T-cell (primary cell): ENCODE measurements at places on chromosomes 6 and 20. TPM values are rescaled to one million over a fixed set of nuclear protein-coding genes. Genes with fewer than 3 reads are reported as not detected.

GRCh38 chr20:13342469-13343242 lies 121.6 kb downstream of the ISM1 start:
- no peak for DNase-seq

DNA sequence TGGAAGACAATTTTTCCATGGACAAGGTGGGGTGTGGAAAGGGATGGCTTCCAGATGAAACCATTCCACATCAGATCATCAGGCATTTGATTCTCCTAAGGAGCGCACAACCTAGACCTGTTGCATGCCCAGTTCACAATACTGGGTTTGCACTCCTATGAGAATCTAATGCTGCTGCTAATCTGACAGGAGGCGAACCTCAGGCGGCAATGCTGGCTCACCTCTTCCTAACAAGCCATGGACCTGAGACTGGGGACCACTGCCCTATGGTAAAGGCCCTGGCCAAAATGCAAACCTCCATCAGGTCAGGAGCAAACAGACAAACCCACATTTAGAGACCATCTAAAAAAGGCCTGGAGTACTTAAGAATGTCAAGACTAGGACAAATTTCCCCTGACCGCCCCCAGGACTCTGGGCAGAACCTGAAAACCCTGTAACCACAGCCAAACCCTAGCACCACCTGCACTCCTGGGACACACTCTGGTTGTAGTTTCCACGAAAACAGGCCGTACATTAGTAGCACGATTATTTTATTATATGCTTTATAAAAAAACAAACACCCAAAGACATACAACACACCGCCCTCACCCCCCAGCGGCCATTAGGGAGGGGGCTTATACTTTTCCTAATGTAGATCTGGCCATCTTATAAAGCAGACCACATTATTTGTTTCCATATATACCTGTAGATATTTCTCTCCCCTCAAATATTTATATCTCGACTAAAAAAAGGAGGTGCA lies 27.3 kb downstream of the SNX5 start:
- DNase-seq, result no peak

DNA sequence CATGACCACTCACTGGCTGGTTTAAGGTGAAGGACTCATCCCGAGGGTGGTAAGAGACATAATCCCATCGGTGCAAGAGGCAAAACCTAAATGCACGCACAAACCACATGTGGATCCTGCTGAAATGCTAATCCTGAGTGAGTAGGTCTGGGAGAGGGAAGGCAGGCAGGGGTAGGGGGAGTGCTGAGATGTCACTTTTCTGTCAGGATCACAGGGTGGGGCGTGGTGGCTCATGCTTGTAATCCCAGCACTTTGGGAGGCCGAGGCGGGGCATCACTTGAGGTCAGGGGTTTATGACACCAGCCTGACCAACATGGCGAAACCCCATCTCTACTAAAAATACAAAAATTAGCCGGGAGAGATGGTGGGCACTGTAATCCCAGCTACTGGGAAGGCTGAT lies 97.7 kb upstream of the SRSF6 start:
- DNase-seq, result no peak

GRCh38 chr6:63352069-63352543 lies 32.3 kb upstream of the LGSN start:
- DNase-seq, result no peak

- DNase-seq, result no peak
Measured at GRCh38 chr6:25022140-25022553, 86.4 kb upstream of the RIPOR2 start.

DNA sequence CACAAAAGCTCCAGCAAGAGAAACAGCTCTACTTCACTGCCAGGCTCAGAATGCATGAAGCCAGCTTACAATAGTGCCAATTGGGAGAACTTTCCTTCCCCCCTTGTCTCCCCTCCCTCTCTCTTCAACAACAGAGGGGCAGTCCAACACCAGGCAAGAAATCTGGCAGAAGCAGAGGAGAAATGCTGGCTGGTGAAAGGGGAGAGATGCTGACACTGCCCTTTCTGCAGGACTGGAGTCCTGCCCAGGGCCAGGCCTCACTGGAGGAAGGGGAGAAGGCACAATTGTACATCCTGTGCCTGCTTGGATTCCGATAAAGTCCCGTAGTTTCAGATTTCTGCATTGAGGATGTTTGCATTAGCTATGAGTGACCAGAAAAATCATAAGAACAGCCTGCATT lies 148.6 kb downstream of the LRRC1 start:
- DNase-seq, result no peak

- no peak for DNase-seq
Measured at GRCh38 chr6:124960757-124961463, 1.3 kb upstream of the RNF217 start.

MAN1A1 gene
- total RNA-seq, result 13.5 TPM

- no peak for DNase-seq
Measured at GRCh38 chr6:29974901-29975560, 32.7 kb downstream of the HLA-A start.

DNA sequence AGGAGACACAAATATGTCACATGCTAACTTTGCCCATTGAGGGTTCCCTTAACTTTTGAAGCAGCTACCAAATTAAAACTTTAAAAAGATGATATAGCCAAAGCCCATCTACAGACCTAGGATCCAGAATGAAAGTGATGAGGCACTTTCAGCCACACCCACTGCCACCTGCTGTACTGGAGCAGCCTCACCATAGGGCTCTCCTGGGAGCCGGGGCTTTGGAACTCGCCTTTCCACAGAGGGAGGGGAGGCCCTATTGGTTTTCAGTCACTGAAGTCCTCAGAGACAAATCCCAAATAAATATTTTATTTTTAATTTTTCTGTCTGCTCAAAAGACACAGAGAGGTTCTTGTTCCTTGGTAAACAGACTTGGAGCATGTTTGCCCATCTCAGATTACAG lies 238.1 kb upstream of the TAB2 start:
- DNase-seq, result no peak

DNA sequence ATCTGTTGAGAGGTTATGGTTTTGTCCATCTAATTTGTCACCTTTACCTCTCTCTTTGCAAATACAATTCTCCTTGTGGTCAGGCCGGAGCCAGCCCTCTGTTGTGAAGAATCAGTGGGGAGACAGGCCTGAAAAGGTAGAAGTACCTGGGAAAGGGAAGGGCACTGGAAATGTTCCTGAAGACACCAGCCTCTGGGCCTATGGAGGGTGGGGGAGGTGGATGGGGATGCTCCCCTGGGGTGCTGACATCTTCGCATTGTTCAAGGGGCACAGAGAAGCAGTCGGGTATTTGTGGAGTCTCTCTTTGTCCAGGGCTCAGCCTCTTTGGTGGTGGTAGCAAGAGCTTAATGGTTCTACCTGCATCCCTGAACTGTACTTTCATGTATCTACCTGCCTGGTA lies 24.4 kb upstream of the AFDN start:
- no peak for DNase-seq

GRCh38 chr6:138844192-138844591 lies 48.3 kb downstream of the ECT2L start:
- DNase-seq, result no peak

PDE10A gene
- total RNA-seq, result 0.12 TPM

LPA gene
- 0.09 TPM for total RNA-seq

TFAP2A gene
- total RNA-seq, result 0.28 TPM

- no peak for DNase-seq
Measured at GRCh38 chr20:37867289-37868195, 35.4 kb upstream of the VSTM2L start.

DNA sequence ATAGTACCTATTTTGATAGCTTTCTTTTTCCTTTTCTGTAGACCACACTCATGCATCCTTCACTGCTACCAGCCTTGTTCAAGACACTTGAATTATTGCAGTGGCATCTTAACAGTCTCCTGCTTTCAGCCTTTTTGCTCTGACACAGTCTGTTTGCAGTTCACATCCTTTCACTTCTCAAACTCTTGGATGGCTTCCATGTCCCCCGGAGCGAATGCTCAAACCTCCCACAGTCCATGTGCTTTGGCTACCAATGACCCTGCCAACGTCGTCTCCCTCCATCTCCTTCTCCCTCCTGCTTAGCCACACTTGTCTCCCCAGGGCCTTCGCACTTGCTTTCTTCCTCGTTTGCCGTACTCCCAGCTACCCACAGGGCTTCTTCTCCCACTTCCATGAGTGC lies 270.0 kb upstream of the ZFP64 start:
- DNase-seq, result no peak

- DNase-seq, result no peak
Measured at GRCh38 chr20:41366546-41367392, at the start of gene EMILIN3. EMILIN3 (minus strand) TSS chr20:41366818; CDS start chr20:41366634, 184 bp downstream.

DNA sequence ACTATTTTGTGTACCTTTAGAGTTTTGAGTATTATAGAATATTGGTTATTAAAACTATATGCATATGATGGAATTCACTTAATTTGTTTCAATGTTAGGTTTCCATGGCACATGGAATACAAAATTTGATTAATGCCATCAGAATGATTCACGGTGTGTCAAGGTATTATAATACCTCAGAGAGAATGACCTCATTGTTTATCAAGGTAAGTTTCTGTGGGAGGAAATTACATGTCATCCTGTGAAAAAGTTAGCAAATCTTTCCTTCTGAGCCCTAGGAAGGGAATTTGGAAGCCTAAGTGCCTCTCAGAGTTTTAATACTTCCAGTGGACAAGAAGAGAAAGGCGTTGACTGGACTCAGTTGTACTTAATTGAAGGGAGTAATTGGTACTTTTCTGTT lies 40.8 kb downstream of the DNAH8 start:
- no peak for DNase-seq
